Left ventricle myocardium superior (tissue), 1 donor: ENCODE measurements at places on chromosomes 7 and 10.
A peak's percentile ranks its signal among the peaks of the same experiment; 100 is the strongest.

DNA sequence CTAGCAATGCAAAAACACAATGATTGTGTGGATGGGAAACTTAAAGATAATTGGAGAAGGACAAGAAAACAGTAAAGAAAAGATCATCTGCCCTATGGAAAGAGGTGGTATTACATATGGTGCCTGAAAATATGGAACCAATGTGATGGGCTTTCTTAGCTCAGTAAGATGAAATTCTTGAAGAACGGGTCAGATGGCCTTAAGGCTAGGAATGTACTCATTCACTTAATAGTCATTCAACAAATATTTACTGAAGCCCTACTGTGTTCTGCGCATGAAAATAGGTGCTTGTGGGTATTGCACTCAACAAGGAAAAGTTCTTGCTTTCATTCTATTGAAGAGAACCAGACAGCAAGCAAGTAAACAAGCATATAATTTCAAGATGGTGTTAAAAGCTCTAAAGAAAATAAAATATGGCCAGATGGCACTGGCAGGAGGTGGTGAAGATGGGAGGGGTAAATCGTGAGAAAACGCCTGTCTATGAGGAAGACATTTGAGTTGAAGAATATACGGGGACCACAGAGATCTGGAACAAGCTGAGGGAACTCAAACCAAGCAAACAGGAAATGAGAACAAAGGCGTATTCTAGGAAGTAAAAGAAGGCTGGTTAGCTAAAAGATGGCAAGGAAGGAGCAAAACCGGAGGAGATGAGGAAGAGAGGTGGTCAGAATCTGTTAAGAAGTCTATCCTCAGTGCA is 179.7 kb downstream of the ANK3 start:
- no peak for DNase-seq

DNA sequence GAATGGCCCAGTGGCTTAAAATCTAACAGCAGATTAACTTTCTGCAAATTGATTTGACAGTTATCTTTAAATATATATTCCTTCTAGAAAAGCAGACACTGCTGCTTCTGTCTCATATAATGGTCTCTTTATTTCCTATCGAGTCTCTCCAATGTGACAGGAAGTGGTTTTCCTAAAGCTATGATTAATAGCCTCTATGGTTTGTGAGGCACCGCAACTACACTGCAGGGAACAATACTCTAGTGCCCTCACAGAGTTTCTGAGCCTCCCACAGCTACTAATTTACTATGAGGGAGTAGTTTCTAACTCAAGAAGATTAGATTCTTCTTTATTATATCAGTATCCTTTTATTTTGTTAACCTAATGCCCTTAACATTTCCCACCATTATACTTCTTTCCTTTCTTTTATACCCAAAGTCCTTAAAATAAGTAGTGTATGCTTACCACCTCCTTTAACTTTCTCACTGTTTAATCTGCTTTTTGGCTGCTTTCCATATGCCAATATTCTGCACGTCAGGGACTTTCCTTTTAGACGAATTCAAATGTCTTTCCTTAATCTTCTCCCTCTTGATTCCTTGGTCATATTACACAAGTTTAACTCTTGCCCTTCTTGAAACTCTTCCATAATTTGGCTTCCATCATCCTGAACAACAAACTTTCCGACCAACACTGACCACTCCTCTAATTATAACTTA is 23.8 kb upstream of the AHR start:
- no peak for DNase-seq

- DNase-seq, result no peak
Measured at GRCh38 chr7:156578578-156578940, 62.0 kb upstream of the RNF32 start.

DNA sequence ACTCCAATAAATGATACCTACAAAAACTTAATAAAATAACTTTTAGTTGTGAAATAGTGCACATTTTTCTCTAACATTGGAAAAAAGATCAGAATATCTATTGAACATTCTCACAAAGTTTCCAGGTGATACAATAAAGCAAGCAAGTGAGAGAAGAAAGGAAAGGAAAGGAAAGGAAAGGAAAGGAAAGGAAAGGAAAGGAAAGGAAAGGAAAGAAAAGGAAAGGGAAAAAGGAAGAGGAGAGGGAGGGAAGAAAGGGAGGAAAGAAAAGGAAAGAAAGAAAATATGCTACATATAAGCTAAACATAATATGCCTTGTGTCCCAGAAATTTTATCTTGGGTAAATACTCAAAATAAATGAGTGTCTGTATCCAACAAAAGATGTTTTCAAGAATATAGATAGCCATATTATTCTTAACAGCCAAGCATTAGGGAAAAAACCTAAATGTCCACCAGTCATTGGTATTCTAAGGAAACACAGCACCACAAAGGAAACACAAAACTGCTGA is 510.2 kb upstream of the ZWINT start:
- DNase-seq, result no peak

GRCh38 chr10:5888351-5888750 is 1.3 kb downstream of the ANKRD16 start:
- no peak for DNase-seq

DNA sequence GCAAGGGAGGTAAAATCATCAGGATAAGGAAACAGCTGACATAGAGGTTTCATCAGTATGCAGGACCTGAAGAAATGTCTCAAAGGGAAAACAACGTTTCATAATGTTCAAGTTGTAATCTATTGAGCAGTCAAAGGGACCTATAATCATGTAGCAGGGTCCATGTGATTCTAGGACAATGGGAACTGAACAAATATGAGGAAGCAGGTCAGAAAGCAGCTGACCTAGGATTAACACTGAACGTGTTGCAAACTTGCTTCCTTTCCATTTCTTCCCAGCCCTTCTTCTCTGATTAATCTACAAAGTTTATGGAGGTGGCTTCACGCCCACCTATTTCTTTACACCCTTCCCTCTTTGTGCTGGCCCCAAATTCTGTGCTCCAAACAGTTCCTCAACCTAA is 256.9 kb upstream of the AKR1E2 start:
- DNase-seq, result no peak

GRCh38 chr7:129612112-129613015 is 844 bp downstream of the NRF1 start:
- peak; percentile 72 for DNase-seq

GRCh38 chr10:126732308-126732707 is 61.8 kb upstream of the C10orf90 start:
- DNase-seq, result no peak

GRCh38 chr7:148838905-148839304 is 45.2 kb downstream of the EZH2 start:
- DNase-seq, result no peak

- peak; percentile 75 for DNase-seq
Measured at GRCh38 chr10:128324058-128324827, 198.0 kb upstream of the MKI67 start.

- no peak for DNase-seq
Measured at GRCh38 chr7:25842201-25842733, 309.7 kb upstream of the NFE2L3 start.

DNA sequence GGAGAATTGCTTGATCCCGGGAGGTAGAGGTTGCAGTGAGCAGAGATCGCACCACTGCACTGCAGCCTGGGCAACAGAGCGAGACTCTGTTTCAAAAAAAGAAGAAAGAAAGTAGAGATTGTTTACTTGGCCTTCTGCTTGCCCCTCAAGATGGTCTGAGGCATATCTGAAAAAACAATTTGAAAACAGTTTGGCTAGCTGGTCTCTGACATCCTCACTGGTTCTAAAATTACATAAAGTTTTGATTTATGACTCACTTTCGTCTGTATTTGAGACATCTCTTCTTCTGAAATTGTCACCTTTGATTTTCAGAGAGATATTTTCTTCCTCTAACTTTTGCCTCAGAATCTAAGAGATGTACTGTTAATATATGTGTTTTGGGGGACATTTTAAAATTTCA is 49.6 kb upstream of the HELLS start:
- DNase-seq, result no peak

DNA sequence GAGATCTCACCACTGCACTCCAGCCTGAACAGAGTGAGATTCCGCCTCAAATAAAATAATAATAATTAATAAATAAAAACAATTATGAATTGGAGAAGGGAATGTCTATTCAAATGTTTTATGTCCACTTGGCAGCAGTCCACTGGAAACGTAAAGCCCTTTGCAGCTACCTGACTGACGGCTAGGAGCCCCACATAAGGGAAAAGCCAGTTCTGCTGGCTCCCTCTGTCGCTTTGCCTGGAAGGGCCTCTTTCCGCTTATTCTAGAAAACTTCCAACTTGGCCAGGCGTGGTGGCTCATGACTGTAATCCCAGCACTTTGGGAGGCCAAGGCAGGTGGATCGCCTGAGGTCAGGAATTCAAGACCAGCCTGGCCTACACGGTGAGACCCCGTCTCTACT is 6.1 kb upstream of the TNS3 start:
- no peak for DNase-seq

DNA sequence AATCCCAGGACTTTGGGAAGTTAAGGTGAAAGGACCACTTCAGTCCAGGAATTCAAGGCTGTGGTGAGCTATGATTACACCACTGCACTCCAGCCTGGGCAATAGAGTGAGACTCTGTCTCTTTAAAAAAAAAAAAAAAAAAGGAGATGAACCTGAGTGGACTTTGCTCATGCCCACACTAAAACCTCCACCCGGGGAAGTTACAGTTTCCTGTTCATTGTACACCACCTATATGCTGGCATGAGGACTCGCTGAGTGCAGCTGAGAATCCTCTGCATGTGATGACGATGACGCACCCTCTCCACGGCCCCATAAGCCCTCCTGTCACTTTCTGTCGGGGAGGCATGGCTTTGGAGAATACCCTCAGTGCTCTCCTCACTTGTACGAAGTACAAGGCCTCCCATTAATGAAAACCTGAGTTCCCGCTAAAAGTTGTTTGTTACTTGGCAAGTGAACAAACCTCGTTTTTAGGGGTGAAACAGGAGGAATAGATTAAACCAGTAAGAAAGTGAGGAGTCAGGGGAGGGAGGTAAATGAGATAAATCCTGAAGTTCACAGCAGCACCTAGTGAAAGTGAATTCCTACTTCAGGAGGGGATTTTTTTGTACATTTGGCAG is 15.9 kb downstream of the TMEM176B start:
- DNase-seq, result no peak

- DNase-seq, result no peak
Measured at GRCh38 chr7:11612737-11613136, 219.3 kb downstream of the THSD7A start.

GRCh38 chr10:102112210-102112817 is 7.9 kb downstream of the LDB1 start:
- no peak for DNase-seq

DNA sequence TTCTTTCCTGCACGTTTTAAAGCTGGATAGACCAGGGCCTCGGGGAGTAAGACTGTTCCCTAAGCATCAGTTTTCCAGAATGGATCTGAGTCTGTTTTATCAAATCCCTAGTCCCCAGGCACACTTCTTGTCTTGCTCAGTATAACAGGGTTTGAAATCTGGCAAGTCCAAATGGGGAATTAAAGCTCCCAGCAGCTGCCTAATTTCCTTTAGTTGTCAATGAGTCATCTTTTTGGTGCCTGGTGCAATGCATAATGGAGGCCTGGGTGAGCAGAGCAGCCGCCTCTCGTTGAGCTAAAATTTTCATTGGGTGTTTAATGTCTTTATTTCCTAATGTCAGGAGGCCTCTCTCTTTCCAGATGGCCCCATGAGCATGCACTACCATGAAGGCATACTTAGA is 87.9 kb downstream of the STRA8 start:
- DNase-seq, result no peak

- no peak for DNase-seq
Measured at GRCh38 chr10:77702166-77702565, 64.6 kb upstream of the KCNMA1 start.

DNA sequence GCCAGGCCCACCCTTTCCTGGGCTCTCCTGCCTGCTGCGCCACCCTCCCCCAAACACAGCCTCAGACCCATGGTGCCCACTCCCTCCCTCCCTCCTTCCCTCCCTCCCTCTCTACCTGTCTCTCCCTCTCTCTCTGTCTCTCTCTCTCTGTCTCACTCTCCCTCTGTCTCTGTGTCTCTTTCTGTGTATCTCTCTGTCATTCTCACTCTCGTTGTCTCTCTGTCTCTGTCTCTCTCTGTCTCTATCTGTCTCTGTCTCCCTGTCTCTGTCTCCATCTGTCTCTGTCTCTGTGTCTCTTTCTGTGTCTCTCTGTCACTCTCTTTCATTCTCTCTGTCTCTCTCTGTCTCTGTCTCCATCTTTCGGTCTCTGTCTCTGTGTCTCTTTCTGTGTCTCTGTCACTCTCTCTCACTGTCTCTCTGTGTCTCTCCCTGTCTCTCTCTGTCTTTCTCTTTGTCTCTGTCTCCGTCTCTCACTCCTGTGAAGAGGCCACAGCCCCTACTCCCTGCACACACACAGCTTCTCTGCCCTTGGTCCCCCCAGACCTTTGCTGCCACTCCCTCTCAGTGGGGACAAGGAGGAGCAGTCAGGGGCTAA is 51.5 kb downstream of the CALML3 start:
- no peak for DNase-seq

DNA sequence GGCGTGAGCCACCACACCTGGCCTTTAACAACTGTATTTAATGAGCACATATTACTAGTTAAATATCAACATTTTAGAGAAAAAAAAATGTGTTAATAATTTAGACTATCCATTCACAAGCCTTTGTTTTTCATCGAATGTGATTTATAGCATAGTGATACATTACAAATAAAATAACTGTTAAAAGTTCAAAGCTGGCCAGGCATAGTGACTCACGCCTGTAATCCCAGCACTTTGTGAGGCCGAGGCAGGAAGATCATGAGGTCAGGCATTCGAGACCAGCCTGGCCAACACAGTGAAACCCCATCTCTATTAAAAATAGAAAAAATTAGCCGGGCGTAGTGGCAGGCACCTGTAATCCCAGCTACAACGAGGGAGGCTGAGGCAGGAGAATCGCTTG is 72.7 kb downstream of the HACD1 start:
- DNase-seq, result no peak

DNA sequence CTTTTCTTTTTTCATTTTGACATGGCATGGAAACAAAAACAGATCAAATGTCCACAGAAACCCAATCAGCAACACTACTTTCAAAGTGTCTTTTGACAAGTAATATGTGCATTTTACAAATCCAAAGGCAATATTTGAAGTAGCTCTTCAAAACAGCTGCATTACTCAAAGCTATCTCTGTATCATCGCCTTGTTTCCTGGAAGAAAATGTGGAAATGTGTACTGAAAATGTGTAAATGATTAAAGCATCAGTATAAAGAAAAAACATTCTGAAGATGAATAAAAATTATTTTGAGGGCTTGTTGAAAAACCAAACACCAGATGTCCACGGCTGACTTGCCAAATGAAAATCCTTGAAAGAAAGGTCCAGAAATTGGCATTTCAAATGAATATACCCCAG is 16.5 kb upstream of the ITGB8 start:
- no peak for DNase-seq

- DNase-seq, result no peak
Measured at GRCh38 chr10:116664631-116665030, 43.9 kb downstream of the PNLIPRP2 start.

GRCh38 chr7:50690541-50691011 is 92.1 kb downstream of the GRB10 start:
- DNase-seq, result no peak

- DNase-seq, result no peak
Measured at GRCh38 chr10:31896968-31897384, 31.7 kb downstream of the ARHGAP12 start.

GRCh38 chr7:68676813-68677535 is 921.3 kb upstream of the AUTS2 start:
- no peak for DNase-seq
